Calu3 (cell line): ENCODE measurements at places on chromosomes 4 and X.

DNA sequence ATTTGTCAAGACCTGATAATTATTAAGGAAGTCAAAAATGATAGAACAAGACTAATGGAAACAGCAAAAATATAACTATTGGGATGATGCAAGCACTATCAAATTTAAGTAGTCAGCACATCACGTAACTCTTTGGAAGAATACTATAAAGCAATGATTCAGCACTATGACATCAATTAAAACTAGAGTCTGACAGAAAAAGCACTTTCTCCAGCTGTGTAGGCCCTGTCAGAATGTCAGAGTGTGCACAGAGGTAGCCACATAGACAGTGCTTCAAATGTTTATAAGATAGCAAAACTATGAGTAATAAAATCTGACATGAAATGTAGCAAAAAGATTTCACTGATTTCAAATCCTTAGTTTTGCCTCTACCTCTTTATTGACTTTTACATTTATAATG lies 1226.6 kb upstream of the ADGRL3 start:
- no peak for DNase-seq

DNA sequence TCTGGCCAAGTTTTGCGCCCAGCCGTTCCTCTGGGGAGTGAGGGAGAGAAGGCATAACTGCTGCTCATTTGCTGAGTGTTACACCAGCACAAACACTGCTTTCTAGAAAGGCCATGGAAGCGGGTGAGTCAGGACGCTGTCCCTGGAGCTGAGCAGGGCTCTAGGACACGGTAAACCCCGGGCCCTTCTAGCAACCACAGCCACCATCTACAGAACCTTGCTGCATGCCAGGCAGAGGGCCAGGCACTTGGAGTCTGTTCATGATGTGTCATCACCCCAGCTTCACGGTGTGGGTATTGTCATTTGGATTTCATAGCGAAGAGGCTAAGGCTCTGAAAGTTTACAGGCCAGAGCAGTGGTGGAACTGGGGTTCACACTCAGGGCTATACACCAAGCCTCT lies 31.8 kb upstream of the C4orf50 start:
- DNase-seq, result no peak

GRCh38 chr4:107312366-107312765 lies 276.3 kb upstream of the DKK2 start:
- no peak for DNase-seq

DNA sequence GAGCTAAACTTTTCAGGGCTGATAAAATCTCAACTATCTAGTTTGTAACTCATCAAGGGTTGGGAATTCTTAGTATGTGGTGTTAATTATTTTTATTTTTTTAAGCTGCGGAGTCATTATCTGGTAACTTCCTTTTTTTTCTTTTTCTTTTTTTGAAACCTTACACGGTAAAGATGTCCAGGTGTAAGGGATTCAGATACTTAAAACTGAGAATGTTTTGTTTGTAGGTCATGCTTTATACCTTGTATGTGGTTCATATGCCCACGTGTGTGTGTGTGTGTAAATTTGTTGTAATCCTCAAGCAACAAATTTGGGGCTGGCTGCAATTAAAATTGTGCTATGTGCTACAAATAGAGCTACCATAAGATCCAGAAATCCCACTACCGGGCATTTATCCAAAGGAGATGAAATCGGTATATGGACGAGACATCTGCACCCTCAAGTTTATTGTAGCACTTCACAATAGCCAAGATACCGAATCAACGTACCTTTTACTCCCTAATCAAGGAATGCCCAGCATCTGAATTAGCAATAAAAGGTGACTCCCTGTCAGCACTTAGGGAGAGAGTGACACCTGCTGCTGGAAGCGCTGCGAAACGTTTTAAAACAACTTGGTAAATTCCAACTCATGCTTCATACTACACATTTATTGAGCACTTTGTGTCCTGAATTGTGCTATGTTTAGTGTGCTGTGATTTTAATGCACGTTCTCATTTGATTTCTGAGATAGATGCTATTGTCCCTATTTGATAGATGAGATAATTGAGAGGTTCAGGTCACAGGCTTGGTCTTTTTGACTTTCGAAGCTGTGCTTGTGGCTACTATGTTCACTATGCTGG lies 16.1 kb downstream of the MSMO1 start:
- DNase-seq, result no peak

DNA sequence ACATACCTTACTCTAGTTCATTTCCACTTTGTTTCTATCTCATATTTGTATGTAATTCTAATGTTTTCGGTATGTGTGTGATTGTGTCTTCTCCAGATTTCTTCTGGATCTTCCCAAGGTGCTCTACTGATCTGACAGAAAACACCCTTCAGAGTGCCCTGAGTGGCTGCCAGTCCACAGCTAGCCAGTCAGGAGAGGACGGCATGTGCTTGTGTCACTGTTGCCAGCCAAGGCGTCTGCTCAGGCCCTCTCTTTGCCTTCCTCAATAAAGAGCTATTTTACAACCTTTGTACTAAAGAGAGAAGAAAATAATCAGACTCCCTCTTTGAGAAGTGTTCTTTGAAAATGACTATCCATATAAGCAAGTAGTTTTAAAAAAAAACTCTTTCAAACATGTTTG lies 29.0 kb downstream of the CD99L2 start:
- no peak for DNase-seq

DNA sequence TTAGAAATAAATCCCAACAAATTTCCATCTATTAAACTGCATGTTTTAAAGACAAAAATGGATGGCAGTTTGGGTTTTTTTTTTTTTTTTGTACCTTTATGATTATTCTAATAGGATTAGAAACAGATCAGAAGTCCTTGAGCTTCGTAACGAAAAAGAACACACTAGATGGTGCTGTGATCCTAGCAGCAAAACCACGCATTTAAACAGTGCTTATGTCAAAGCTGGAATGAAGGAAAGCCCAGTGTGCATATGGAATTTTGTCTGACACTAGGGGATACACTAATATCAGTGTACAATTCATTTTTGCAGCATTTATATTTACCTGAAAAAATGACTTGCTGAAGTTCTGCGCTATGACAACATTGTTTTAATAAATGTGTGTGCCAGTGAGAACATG lies 229.1 kb downstream of the VEGFC start:
- no peak for DNase-seq

DNA sequence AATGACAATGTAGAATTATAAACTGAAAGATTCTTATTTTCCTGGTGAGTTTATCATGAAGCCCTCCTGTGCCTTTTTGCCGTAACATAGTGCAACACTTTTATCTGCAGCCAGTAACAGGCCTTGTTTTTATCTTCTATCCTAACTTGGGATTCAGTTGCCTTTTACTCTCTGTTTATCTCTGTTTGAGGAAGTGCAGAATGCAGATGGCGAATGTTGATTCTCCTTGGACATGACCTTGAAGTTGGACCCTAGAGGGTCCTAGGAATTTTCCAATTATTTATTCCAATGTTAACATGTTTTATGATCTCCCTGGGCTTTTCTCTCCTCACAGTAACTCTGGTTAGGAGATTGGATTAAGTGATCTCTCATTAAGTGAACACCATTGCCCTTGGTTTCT lies 165.0 kb downstream of the FMR1NB start:
- DNase-seq, result no peak

DNA sequence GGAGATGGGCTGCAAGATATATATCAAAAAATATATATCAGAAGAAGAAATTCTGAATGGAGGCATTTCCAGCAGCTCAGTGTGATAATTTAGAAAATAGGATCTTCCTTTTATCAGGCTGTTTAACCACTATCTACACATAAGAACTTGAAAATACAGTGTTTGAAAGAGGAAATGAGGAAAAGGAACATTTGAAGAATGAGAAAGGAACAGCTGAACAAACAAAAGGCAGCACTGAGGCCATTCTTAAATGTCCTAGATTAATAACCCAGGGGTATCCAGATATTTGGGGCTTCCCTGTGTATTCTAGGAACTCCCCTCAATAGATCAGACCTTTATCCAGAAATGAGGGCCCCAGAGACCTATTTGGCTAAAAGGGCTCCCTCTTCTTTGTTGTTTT lies 4.1 kb downstream of the SLC39A8 start:
- no peak for DNase-seq

- DNase-seq, result peak; percentile 25
Observed at GRCh38 chr4:2793586-2794485, 951 bp downstream of the SH3BP2 start.

DNA sequence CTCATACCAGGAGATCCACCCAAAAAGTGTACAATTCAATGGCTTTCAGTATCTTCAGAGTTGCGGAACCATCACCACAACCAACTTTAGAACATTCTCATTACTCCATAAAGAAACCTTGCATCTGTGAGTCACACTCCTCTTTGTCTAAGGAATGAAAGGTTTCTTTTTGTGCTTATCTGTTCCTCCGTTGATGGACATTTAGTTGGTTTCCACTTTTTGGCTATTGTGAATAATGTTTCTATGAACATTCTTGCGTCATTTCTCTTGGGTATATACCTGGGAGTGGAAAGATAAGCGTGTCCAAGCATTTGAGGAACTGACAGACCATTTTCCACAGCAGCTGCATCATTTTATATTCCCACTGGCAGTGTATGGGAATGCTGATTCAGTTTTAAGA lies 10.6 kb downstream of the FAM184B start:
- DNase-seq, result no peak

DNA sequence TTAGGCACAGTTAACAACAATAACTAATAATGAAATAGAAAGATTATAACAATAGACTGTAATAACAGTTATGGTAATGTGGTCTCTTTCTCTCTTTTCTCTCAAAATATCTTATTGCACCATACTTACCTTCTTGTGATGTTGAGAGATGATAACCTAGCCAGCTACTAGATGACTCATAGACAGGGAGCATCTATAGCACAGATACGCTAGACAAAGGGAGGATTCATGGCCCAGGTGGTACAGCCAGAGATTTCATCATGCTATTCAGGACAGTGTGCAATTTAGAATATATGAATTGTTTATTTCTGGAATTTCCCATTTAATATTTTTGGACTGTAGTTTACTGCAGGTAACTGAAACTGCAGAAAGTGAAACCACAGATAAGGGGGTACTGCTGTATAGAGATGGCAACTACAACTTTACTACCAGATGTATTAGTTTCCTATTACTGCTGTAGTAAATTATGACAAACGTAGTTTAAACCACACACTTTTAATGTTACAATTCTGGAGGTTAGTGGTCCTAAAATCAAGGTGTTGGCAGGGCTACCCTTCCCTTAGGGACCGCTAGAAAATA lies 41.8 kb upstream of the MAGED1 start:
- DNase-seq, result no peak

- no peak for DNase-seq
Observed at GRCh38 chr4:163895378-163896005, 401.0 kb downstream of the TMA16 start.
